ENCODE measurements at places on chromosomes 13 and 19.
A peak's percentile ranks its signal among the peaks of the same experiment; 100 is the strongest.

DNA sequence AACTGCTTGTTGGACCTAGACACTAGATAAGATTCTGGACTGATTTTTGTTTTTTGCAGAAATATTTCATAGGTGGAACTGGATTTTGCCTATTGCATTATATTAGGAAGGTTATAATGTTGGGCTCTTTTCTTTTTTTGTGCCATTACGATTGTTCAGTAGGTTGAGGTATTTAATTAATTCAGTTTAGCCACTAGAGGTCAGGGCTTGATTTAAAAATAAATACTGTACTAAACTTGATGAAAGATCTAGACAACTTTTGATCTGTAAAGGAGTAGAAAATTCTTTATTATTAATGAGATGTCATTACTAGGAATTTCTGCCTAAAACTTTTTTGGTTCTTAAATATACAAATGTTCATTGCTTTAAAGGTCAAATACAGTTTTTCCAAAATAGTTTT lies 15.2 kb upstream of the SUPT20H start:
- DNase-seq = peak; percentile 78

- no peak for DNase-seq
These were observed 41.4 kb downstream of the NLRP12 start for GRCh38 chr19:53782698-53783097.

DNA sequence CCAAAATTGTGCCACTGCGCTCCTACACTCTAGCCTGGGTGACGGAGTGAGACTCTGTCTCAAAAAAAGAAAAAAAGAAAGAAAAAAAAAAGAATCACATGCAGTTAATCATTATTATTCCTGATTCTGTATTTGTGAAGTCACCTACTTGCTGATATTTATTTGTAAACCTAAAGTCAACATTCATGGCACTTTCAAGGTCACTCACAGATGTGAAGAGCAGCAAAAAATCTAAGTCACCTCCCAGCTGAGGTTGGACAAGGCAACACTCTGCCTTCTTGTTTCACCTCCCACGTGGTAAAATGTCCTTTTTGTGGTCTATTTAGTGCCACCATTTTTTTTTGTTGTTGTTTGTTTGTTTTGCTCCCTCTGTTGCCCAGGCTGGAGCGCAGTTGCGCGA lies 26.5 kb downstream of the WDR88 start:
- DNase-seq = no peak

- DNase-seq = peak; percentile 46
These were observed 222.5 kb upstream of the SPRY2 start for GRCh38 chr13:80563439-80563838.

GRCh38 chr19:51689751-51690453 lies 3.2 kb upstream of the SPACA6 start:
- DNase-seq = peak; percentile 82

DNA sequence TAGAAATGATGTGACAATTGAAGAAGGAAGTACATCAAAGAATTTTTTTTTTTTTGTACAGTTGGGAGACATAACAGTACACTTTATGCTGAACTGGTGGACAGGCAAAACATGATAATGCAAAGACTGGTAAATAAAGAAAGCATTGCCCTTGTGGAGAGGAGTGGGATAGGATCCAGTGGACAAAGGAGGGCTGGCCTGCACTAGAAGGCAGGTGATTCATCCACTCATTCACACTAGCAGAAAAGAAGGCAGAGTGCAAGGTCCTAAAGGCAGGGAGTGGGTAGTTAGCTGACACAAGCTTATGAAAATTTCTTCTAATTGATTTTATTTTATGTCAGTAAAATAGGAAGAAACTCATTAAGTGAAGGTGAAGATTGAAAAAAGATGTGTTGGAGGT lies 17.6 kb upstream of the NALCN start:
- DNase-seq = no peak

- no peak for DNase-seq
These were observed 191.6 kb downstream of the NUFIP1 start for GRCh38 chr13:44797685-44798084.

GRCh38 chr19:45528149-45528743 lies 21.0 kb downstream of the VASP start:
- DNase-seq = no peak

GRCh38 chr19:39047073-39047472 lies 14.7 kb upstream of the FBXO27 start:
- no peak for DNase-seq

DNA sequence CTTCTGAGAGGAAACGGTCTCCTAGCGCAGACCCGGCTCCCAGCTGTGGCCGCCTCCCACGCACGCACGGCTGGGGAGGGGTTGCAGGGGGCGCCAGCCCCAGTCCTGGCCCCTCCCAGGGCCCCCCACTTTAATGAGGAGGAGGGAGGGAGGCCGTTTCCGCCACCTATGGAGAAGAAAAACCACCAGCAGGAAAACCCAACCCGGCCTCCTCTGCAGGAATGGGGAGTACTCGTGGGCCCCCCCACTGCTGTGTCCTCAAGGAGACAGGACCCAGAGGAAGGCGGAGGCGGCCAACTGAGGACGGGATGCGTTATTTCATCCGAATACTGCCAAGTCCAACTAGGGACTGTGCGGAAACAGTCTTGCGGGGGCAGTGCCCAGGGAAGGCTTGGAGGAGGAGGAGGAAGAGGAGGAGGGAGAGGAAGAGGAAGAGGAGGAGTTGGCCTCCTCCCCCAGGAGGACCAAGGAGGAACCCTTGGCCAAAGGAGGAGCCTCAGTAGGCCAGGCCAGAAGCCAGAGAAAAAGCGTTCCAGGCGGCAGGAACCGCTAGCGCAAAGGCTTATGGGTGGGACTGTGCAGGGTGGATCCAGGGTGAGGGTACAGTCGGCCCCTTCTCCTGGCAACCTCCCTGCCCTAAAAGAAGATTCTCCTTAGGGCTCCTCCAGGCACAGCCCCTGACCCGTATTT lies 3.9 kb upstream of the SSBP4 start:
- DNase-seq = peak; percentile 95

- peak; percentile 81 for DNase-seq
These were observed 27.9 kb upstream of the NDUFS7 start for GRCh38 chr19:1355568-1356507.

DNA sequence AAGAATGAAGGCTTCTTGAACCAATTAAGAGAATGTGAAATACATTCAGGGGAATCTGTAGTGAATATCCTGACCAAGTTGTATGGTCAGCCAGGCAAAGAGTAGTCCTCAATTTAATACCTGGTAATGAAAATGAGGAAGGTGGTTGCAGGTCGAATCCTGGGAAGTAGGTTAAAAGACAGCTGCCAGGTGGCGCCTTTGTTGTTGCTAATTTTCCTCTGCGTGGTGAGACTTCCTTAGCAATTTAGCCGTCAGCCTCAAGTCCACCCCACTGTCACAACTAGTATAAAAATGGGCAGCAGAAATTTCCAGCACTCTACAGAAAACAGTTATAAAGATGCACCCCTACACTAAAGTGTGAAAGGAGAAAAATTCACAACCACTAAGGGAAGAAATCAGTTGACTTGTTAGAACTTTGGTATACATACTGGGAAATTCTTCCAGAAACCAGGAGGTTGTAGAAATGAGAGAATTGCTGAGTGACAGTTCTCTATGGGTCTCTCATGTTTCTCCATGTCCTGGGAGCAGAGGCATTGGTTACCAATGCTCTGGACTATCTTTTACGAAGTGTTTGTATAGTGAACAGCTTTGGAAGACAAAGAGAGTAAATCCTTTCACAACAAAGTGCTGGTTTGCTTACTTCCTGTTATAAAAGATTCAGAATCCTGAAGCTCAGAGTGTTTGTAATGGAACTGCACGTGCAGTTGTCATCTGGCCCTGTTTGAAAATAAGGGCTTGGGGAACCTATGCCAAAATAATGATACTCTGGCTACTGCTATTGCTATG lies 235.9 kb downstream of the NHLRC3 start:
- DNase-seq = peak; percentile 57

- no peak for DNase-seq
These were observed 59.5 kb upstream of the FGF14 start for GRCh38 chr13:102461302-102461701.

- no peak for DNase-seq
These were observed 180.7 kb downstream of the MTUS2 start for GRCh38 chr13:29000826-29001225.

GRCh38 chr13:105446197-105446596 lies 1089.3 kb downstream of the EFNB2 start:
- no peak for DNase-seq

DNA sequence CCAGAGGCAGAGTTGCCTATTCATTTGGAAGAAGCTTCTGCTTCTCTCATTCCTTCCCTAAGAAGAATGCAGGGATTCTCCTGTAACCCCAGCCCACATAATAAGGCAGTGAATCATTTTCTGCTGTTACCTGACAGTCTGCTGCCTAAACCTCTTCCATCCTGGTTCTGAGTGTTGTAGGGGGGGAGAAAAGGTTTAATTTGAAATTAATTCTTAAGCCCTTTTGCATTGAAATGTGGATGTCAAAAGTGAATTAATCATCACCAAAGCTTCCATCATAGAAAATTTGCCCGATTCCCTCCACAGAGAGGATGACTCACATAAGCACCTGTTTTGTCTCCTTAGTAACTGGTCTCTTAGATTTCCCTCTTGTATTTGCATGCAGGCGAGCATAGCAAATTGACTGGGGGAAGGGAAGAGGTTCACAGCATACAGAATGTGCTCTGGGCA lies 146.7 kb upstream of the FNDC3A start:
- DNase-seq = no peak

DNA sequence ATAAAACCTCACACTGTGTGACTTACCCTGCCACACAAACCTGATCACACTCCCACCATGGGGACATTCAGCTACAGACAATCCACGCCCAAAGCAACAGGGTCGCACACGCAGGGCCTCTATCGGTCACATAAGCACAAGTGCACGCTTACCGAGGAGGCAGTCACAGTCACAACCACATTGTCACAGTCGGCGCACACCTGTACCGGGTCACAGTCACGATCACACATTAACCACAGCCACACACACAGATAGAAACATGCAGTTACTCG lies 579 bp downstream of the ZNF566 start:
- peak; percentile 35 for DNase-seq
